ENCODE measurements at places on chromosomes 16 and 17.
A peak's percentile ranks its signal among the peaks of the same experiment; 100 is the strongest.

DNA sequence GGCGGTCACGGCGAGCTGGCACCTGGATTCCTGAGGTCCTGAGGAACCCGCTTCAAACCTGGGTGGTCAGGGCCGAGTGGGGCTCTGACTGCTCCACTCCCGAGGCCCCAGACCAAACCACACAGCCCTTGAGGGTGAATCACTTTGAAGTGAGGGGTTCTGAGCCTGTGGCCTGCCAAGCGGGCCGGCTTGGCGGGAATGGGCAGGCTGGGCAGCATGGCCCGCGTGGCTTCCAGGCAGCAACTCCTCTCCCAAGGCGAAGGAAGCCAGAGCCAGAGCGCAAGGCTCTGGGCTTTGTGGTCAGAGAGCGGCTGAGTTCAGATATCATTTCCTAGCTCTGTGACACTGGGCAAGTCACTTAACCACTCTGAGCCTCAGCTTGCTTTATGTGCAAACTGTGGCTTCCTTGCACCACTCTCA is 42.7 kb downstream of the CMIP start:
- no peak for DNase-seq

GRCh38 chr16:11494433-11494832 is 92.3 kb downstream of the LITAF start:
- DNase-seq: no peak

DNA sequence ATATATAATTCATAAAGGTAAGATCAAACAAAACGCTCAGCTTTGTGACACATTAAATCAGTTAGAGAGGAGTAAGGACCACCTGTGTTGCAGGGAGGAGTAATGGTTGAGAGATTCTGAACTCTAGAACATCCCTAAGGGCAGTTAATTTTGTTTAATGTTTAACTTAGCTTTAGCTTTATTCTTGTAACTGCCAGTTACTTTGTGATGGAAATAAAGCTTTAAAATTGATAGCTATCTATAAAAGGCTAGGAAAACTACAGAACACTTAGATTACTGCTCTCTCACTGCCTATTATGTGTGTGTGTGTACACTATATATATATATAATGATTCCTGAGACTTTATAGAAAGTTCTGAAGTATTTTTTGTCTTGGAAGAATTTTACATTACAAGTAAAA is 37.8 kb downstream of the PTRH2 start:
- no peak for DNase-seq

- peak; percentile 76 for DNase-seq
These were observed 1.4 kb downstream of the VKORC1 start for GRCh38 chr16:31093132-31093703.

DNA sequence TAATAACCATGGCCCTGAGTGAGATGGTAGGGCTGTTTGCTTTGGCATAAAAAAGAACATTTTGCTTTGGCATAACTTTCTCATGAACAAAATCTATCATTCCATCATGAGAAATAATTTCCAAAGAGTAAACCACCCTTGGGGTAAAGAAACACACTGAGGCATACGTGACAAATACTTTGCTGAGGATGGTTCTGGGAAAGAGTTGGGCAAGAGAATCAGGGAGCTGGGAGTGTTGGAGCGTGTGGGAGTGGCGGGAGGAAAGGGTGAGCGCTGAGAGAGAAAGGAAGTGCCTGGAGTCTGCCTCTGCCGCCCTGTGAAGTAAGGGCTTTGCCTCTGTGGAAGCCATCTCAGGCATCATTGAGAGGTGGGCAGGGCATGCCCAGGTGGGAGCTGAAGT is 60.2 kb upstream of the ARHGAP44 start:
- DNase-seq: no peak

GRCh38 chr16:84277244-84277823 is 17.3 kb upstream of the WFDC1 start:
- DNase-seq: peak; percentile 84

GRCh38 chr16:83953796-83954576 is 946 bp downstream of the OSGIN1 start:
- peak; percentile 54 for DNase-seq

GRCh38 chr17:53100126-53100525 is 722.6 kb upstream of the KIF2B start:
- DNase-seq: no peak

GRCh38 chr17:27382025-27382424 is 74.2 kb upstream of the KSR1 start:
- DNase-seq: no peak

GRCh38 chr17:50314456-50315011 is 31.4 kb upstream of the XYLT2 start:
- DNase-seq: no peak

DNA sequence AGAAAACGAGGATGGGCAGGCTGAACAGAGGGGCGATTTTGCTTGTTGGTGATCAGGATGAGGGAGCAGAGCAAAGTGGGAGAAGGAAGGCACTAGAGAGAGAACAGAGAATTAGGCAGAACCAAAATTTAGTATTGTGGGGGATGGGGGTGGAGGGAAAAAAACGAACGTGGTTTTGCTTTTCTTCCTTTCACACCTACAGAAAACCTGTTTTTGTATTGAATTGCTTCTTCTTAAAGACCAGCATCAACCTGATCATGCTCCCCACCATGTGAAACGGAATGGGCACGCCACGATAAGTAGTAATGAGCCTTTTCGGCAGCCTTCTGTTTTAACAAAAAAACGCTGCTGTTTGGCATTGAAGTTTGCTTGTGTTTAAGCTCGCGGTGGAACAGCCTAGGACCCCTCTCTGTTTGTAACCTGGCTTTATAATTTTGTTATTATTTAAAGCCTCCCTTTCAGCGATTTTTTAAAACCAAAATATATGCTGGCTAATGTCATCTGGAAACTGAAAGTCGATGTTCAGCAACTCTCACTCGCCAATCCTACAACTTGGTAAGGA is 36.8 kb downstream of the ERCC4 start:
- no peak for DNase-seq

DNA sequence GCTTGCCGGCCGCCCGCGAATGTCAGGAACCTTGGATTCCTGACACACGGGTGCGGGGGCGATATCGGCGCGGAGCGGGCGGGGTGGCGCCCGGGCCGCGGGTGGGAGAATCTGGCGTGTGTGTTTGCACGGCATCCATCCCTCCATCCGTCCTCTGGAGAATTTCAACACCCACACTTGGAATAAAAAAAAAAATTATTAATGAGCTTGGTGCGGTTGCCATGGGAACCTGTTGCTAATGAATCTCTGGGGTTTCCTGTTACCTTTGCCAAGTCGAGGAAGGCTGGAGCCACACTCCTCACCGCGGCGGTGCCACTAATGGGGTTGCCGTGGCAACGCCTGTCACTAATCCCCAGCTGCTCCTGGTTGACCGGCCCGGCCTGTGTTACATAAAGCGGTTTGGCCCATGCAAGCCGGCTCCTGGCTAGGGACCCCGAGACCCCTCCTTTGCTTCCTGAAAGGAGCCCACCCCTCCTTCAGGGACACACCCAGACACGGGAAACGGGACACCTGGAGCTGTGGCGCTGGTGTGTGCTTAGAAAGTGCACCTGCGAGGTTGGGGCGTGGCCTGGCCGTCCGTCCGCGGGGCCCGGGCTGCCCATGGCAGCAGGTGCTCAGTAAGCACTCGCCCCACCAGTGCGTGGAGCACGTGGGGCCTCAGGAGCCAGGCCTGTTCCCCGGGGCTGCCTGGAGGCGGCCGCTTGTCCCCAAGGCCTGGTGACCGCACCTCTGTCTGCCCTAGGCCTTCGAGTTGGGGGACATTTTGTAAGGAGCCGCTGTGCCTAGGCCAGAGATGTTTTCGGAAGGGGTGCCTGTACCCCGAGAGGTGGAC is 14.6 kb downstream of the CACNA1H start:
- DNase-seq: peak; percentile 95

DNA sequence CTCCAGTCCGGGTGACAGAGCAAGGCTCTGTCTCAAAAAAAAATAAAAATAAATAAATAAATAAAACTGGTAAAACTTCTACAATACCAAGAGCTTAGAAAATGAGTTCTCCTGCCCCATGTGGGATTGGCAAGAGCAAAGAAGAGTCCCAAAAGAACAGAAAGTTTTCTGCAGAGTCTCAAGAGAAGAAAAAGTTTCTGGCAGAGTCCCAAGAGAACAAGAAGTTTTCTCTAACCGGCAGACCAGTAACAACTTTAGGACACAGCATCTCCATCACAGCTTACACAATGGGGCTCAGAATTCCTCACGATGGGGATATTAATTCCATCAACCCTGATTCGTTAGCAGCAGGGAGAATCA is 1.1 kb downstream of the SLC39A11 start:
- no peak for DNase-seq

- DNase-seq: no peak
These were observed 7.9 kb downstream of the WFIKKN2 start for GRCh38 chr17:50843150-50843905.

GRCh38 chr17:8073627-8074484 is 13.7 kb downstream of the ALOX12B start:
- peak; percentile 91 for DNase-seq

Data from neural progenitor cell (in vitro differentiated cells).